WTC11 (cell line): ENCODE measurements at places on chromosomes 12 and 14. TPM values are rescaled to one million over a fixed set of nuclear protein-coding genes. Genes with fewer than 3 reads are reported as not detected.
A peak's percentile ranks its signal among the peaks of the same experiment; 100 is the strongest.

Gene DBX2
- total RNA-seq, result 0.27 to 0.35 TPM (median 0.27 TPM) in 3 replicates

Gene OR4K15
- total RNA-seq, result not detected in 3 replicates

Gene FAM186B
- total RNA-seq, result 0.16 to 0.39 TPM (median 0.21 TPM) in 3 replicates

Gene ALKBH1
- 14.5 to 18.8 TPM (median 17.8 TPM) in 3 replicates for total RNA-seq

Gene CELA1
- total RNA-seq, result not detected in 3 replicates

Gene SYT10
- 0.78 to 1.7 TPM (median 1.4 TPM) in 3 replicates for total RNA-seq

Gene TOX4
- total RNA-seq, result 49.1 to 53.0 TPM (median 52.4 TPM) in 3 replicates

Gene FIGNL2
- total RNA-seq, result 9.9 to 10.3 TPM (median 10.0 TPM) in 3 replicates

Gene LRP1-AS
- total RNA-seq, result not detected in 3 replicates

Gene ATG101
- 43.3 to 52.1 TPM (median 45.0 TPM) in 3 replicates for total RNA-seq

Gene RHOJ
- total RNA-seq, result 0.13 TPM in 1 of 3 replicates, not detected in the others

DNA sequence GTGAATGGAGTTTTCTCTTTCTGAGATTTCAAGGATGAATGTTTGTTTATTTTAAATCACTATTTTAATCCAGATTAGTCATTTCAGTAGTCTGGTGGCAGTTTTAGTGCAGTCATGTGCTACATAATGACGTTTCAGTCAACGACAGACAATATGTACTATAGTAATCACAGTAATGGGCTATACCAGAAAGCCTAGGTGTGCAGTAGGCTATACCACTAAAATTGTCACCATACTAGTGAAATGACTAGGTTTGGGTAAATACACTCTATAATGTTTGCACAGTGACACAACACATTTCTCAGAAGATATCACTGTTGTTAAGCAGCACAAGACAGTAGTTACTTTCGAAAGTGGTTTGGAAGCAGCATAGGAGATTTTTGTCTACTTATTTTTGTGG lies 203.1 kb downstream of the ETNK1 start:
- DNase-seq, result no peak

DNA sequence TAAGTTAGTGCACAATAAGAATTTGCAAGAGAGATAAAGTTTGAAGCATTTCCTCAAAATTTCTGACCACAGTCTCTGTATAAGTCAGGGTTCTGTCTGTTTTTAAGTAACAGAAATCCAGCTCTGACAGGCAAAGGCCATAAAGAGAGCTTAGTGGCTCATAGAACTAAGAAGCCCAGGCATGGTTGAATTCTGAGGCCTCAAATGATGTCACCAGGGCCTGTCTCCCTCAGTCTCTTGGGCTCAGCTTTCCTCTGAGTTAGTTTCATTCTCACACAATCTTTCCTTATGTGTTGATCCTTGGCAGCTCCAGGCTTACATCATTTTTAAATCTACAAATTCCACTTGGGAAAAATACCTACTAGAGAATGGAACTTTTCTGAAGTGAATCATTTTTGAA lies 173.4 kb upstream of the ATP2B1 start:
- DNase-seq, result no peak

- no peak for DNase-seq
Measured at GRCh38 chr12:42086031-42086430, 58.6 kb downstream of the GXYLT1 start.

DNA sequence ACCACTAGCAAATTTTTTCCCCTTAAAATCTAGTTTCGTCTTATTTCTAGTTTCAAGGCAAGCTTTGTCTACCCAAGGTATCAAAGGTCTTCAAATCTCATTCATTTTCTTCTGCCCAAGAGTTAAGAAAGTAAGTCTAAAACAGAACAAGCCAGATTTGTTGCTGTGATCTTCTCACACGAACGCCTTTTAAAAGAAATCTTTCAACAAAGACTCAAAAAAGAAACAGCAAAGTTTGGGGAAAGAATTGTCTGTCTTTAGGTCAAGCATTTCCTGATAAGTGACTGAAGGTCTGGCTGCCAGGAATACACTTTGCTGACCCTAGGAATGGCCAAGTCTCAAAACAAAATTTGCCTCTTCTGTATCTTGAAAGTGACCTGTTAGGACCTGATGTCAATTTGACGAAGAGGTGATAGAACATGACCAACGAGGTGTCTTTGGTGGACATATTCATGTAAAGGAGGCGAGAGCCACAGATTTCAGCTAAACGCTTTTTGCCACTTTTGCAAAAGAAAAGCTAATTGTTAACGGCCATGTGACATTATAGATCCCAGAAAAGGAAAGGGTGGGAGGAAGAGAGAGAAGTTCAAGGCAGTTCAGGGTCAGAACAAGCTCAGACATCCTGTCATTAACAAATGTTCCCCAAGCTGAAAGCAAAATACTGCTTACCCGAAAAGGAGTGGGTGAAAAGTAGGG lies 1.7 kb downstream of the CDK17 start:
- no peak for DNase-seq

GRCh38 chr14:53127832-53128231 lies 25.3 kb downstream of the DDHD1 start:
- DNase-seq, result no peak

- DNase-seq, result no peak
Measured at GRCh38 chr12:3745152-3745551, 7.8 kb downstream of the CRACR2A start.

DNA sequence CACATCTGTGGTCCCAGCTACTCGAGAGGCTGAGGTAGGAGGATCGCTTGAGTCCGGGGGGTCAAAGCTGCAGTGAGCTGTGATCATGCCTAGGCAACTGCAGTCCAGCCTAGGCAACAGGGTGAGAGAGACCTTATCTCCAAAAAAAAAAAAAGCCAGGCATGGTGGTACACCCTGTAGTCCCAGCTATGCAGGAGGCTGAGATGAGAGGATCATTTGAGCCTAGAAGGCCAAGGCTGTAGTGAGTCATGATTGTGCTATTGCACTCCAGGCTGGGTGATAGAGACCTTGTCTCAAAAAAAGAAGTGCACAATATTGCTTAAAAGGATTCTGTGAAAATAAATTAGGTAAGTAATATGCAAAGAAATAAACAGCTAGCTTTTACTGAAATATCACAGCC lies 17.0 kb downstream of the NAA25 start:
- no peak for DNase-seq

- DNase-seq, result no peak
Measured at GRCh38 chr14:36585100-36585499, 2.7 kb upstream of the NKX2-8 start.

GRCh38 chr14:60249321-60250256 lies 568 bp downstream of the PPM1A start:
- peak; percentile 79 for DNase-seq

DNA sequence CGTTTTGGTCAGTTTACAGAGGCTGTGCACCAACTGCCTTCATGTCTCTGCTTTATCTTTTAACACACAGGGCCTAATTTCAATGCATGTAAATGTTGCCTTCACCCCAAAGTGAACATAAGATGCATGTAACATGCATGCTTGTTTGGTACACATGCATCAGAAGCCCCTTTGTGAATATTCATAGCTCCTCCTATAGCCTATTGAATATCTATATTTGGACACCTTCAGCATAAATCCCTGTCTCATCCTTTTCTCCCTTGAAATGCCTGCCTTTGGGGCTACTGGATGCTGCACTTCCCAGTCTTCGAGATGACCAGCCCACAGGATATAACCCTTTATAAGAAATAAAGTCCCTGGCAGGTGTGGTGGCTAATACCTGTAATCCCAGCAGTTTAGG lies 57.7 kb upstream of the FAM181A start:
- DNase-seq, result no peak

GRCh38 chr12:30908722-30909348 lies 17.7 kb upstream of the TSPAN11 start:
- DNase-seq, result no peak

DNA sequence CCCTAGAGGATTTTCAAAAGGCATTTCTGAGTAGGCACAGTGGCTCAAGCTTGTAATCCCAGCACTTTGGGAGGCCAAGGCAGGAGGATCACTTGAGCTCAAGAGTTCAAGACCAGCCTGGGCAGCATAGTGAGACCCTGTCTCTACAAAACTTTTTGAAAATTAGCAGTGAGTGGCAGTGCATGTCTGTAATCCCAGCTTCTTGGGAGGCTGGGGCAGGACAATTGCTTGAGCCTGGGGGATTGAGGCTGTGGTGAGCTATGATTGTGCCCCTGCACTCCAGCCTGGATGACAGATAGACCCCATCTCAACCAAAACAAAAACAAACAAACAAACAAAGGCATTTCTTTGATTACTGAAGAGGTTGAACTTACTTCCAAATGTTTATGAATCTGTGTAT lies 201.4 kb downstream of the KIF26A start:
- no peak for DNase-seq

- DNase-seq, result no peak
Measured at GRCh38 chr12:88360343-88360742, 218.2 kb downstream of the TMTC3 start.

- no peak for DNase-seq
Measured at GRCh38 chr14:86543521-86543920, 1013.6 kb downstream of the FLRT2 start.

DNA sequence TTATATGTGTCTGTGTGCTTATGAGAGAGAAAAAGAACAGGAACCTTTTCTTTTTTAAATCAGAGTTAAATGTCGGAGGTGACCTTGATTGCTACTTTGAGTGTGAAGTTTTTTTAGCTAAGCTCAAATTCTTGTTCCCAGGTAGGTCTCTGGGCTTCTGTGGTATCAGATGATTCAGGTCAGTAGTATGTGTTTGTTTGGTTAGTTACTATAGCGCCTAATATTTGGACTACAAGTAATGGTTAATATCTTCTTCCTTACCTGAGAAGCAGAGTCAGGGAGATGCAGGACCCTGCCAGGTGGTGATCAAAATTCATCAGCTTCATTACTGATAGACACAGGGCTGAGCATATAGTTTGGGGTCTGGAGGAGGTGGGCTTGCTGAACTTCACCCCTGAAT lies 30.8 kb downstream of the ADCK1 start:
- no peak for DNase-seq

DNA sequence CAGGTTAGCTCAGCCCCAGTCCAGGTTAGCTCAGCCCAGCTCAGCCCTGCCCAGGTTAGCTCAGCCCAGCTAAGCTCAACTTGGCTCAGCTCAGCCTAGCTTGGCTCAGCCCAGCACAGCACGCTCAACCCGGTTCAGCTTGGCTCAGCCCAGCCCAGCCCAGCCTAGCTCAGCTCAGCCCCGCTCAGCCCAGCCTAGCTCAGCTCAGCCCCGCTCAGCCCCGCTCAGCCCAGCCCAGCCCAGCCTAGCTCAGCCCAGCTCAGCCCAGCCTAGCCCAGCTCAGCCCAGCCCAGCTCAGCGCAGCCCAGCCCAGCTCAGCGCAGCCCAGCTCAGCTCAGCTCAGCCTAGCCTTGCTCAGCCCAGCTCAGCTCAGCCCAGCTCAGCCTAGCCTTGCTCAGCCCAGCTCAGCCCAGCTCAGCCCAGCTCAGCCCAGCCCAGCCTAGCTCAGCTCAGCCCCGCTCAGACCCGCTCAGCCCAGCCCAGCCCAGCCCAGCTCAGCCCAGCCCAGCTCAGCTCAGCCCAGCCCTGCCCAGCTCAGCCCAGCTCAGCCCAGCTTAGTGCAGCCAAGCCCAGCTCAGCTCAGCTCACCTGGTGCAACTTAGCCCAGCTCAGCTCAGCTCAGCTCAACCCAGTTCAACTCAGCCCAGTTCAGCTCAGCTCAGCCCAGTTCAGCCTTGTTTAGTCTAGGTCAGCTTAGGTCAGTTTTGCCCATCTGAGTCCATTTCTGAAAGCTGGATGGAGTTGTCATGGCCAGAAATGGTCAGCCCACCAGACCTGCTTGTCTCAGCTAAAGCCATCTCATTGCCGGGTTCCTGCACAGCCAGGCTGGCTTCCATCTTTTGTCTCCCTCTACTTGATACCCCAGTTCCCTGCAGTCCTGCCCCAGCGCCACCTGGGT lies 333.6 kb downstream of the TMEM121 start:
- DNase-seq, result no peak

GRCh38 chr12:109153821-109154441 lies 37.5 kb downstream of the ACACB start:
- DNase-seq, result peak; percentile 32

DNA sequence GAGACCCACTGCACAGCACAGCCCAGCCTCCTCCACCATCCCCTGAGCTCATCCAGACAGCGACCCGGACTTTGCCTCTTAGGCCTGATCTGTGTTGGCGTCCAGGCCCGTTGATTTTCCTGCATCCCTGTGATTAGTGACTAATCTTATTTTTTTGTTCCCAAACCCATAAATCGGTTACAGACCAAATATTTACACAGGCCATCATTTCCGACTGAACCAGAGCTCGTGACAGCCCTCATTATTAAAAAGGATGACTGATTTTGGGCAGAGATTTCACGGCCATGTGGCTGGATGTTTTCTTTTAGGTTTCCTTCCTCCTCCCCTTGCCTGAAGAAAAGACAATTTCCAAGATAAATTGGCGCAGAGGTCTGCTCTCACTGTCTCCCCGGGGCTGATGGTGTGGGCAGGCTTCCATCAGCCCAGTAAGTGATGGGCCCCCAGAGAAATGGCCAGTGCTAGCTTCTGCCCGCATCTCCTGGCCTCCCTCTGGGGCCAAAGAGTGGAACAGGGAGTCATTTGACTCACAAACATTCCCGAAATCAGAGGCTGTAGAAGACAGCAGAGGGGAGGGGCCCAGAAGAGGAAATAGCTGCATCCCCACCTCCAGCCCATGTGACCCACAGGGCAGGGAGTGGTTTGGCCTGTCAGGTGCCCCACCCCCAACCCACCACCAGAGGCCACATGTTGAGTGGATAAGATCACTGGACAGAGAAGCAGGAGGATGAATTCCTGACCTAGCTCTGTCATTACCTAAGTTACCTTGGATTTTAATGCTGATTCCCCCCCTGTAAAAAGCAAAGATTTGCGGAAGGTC lies 283.5 kb downstream of the KSR2 start:
- peak; percentile 85 for DNase-seq

- no peak for DNase-seq
Measured at GRCh38 chr14:87879389-87879788, 113.6 kb downstream of the GALC start.

- DNase-seq, result no peak
Measured at GRCh38 chr12:87336814-87337336, 692.3 kb downstream of the C12orf50 start.

- DNase-seq, result no peak
Measured at GRCh38 chr12:84822525-84822924, 90.1 kb downstream of the SLC6A15 start.

GRCh38 chr12:642633-643474 lies 20.4 kb downstream of the NINJ2 start:
- DNase-seq, result peak; percentile 71

- no peak for DNase-seq
Measured at GRCh38 chr12:45974883-45975282, 15.5 kb downstream of the SCAF11 start.

DNA sequence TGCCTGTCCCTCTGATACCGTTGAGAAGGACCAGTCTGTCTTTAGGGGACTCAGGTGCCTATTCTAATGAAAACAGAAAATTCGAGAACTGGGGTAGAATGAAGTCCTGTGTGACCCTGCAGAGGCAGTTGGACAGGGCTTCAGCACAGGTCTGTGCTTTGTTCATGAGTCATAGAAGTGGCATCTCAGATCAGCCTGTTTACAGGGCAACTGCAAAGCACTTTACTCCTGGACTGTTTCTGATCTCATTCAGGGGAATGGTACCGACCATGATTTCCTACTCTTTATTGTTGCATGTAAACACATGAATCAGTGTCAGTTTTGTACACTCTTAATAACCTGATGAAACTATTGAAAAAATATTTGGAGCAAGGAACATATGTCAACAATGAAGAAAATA lies 1517.0 kb downstream of the AACS start:
- DNase-seq, result no peak

- no peak for DNase-seq
Measured at GRCh38 chr12:91361864-91362263, 179.2 kb upstream of the DCN start.

- DNase-seq, result no peak
Measured at GRCh38 chr14:68678471-68678870, 114.4 kb downstream of the ZFP36L1 start.

GRCh38 chr14:88007608-88008007 lies 2.7 kb downstream of the GPR65 start:
- DNase-seq, result no peak
